Activated naive CD8-positive, alpha-beta T cell treated with anti-CD3 and anti-CD28 coated beads for 36 hours (primary cell): ENCODE measurements at places on chromosomes 3 and 15.
A peak's percentile ranks its signal among the peaks of the same experiment; 100 is the strongest.

DNA sequence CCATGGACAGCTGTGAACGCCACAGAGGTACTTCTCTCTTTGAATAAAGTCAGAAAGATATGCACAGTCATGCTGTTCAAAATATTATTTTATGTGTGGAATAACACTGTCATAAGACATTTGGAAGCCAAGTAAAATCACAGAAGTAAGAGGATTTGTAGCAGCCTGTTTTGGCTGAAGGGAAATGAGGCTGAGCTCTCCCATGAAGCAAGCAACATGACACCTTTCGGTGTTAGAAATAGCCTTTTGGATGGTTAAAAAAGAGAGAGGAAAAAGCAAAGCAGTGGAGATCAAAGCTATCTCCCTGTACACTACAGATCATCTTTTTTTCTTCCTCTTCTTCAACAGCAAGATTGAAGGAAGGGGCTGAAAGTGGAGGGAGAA, 755.3 kb downstream of the ROBO1 start:
- DNase-seq: no peak

- DNase-seq: no peak
These were observed 659.4 kb upstream of the NAALADL2 start for GRCh38 chr3:174199696-174200095.

DNA sequence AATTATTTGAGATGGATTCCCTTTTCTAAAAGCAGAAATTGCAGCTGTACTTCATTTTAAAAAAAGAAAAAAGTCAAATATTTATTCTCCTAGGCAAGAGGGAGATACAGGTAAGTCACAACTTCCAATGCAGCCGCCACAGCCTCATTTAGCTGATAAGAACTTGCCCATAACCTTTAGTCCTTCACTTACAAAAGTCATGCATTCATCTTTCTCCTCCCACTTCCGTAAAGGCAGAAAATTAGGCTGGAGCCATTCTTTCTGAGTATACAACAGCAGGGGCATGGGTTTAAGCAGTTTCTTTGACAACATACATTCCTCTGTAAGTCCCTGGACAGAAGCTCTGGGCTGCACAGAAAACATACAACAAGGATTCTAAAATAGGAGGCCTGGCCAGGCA, 4.3 kb downstream of the SUCLG2 start:
- no peak for DNase-seq

DNA sequence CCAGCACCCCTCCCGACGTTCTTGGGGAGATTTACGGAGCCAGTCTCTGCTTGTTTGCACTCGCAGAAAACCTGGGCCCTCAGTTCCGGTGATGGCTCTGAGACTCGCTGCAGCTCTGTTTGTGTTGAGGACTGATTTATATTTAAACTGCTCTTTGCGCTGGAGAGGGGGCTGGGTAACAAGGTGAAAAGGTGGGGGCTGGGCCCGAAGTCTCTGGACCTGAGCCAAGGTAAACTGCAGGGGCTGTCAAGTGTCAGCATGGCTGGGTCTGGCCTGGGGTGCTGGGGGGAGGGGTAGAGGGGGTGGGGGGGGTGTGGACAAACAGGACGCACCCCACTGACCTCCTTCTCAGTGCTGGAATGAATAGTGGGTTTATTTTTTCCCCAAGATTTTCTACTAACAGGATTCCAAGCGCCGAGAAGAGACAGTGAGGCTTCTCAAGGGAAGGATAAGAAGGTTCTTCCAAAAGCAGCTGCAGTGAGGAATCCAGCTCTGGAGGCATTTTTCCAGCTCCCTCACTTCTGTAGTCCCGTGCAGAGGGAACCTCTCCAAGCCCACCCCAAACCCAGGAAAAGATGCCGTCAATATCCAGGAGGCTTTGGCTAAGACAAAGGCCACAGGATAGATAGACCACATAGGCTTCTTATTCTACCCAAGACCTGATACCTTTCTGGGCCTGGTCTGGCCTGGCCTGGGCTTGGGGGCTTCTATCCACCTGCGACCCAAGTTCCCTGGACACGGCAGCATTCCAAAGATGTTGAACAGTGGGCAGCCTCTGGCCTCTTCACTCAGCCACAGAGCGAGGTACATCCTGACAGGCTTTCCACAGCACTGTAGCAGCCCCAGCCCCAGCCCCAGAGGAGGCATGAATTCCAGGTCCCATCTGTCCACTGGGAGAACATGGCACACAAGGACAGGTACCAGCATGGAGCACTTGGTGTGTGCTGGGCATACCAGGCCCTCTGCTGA, 938 bp upstream of the SLCO2A1 start:
- DNase-seq: no peak

DNA sequence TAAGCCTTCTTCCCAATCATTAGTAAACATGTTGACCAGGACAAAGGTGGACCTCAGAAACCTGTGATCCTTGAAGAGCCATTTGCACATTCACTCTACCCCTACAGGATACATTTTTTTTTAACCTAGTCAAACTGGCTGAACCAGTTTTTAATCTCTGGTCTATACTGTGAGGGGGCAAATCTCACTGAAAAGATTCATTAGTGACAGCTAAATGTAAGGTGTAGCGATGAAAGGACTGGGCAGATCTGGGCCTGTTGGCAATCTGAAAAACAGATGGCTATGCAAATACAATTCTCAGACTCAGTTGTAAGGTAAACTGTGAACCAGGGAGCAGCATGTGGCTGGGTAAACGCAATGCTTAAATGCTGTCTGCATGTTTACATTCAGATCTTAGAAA, 75.6 kb upstream of the SNTN start:
- no peak for DNase-seq

- no peak for DNase-seq
These were observed 39.9 kb downstream of the RAB6B start for GRCh38 chr3:133855772-133856171.

DNA sequence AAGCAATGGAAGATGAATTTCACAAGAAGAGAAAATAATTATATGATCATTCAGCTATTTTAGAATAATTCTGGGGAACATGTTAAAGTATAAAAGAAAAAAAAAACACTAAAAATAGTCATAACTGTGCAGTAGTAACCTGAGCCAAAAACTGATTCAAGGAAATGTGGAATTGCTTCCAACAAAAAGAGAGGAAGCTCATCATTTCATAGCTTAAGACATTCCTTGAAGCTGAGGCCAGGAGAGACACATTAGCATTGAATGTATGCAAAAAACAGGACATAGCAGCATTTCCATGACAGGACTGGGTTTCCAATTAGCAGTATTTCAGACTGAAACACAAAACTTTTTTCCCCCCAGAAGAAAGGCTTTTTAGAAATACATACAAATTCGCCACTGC, 27.7 kb upstream of the LRRN1 start:
- DNase-seq: no peak

DNA sequence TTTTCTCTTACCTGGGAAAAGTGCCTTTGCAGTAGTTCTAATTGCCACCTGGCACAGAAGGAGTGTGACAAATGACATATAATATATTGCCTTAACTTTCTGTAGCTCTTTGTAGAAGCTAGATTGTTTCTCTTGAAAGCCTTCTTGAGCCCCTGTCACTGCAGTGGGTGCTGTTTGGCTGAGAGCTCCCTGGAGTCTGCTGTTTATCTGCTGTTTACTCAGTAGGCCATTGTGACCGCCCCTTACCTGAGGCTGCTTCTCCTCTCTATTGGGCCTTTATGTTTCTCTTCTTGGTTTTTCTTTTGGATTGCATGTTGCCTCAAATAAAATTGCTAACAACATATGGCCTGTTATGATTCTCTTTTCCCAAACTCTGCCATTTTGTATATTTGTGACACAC, 16.7 kb downstream of the MAP2K5 start:
- DNase-seq: no peak

DNA sequence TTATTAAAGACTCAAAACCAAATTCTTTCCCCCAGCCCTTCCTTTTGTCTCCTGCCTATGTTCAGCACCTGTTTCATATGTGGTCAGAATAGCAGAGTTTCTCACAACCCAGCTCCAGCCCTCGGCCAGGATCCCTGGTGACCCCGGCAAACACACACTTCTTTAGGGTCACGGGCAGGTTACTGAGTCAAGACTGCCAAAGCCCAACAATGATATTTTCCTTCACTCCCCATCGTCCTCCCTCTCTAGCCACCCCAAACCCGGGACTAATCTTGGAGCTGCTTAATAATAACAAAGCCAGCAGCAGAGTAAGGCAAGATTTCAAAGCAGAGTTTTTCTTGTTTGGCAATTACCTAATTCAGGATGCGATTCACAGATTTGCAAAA, 25.5 kb downstream of the RARB start:
- no peak for DNase-seq

GRCh38 chr3:176950743-176951142, 246.5 kb downstream of the TBL1XR1 start:
- no peak for DNase-seq

GRCh38 chr3:139281522-139282196, 62.2 kb upstream of the MRPS22 start:
- no peak for DNase-seq

GRCh38 chr3:56825567-56826438, 24.1 kb upstream of the ARHGEF3 start:
- no peak for DNase-seq

GRCh38 chr3:54831112-54831511, 96.7 kb downstream of the LRTM1 start:
- no peak for DNase-seq

GRCh38 chr15:83424101-83424500, 23.0 kb upstream of the SH3GL3 start:
- no peak for DNase-seq

DNA sequence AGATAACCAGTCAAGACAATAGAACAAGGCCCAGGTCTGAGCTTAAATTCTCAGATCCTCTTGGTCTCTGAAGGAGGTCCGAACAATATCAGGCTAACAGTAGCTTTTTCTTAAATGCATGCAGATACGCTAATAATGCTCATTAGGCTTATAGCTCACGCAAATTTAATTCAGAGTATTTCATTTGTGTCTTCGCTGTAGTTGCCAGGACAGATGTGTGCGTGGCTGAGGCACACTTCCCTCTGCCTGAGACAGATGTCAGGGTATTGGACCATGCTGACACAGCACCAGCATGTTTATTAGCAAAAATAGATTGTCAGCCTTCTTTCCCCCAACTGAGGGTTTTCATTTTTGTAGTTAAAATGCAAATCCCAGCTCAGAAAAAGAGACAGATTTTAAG, 102.9 kb upstream of the BFSP2 start:
- no peak for DNase-seq

DNA sequence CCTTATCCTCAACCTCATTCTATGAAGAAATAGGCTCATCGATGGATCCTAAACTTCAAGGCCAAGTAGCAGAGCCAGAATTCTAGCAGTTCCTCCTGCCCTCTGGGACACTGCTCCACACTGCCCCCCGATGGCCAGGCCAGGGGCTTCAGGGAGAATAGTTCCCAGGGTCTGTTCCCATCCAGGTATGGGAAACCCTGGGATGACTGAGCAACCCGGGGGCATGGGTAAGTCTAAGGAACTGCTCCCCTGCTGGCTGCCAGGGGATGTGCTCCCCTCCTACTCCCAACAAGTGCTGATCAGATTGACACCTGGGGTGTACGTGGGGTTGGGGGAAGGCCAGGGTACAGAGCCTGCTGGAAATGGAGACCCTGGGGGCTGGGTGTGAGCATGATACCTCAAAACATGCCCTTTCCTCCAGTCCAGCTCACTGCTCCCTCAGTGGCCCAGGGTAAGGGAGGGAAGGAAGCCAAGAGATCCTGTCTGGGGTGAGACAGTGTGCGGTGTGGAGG, 7.6 kb downstream of the ULK3 start:
- peak; percentile 40 for DNase-seq

DNA sequence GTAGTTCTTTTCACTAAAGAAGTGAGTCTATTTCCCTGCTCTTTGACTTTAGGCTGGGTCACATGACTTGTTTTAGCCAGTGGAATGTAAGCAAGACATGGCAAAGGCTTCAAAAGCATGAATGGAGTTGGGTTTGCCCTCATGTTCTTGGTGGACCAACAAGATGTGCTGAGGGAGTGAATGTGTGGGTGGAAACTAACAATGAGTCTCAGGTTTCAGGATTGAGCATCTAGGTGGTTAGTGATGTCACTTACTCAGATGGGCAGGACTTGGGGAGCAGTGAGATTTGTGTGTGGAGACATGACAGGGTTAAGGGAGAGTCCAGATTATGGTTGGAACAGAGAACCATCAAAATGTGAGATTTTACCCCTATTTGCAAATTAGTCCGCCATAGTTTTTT, 181.4 kb upstream of the UBE2E1 start:
- DNase-seq: no peak

DNA sequence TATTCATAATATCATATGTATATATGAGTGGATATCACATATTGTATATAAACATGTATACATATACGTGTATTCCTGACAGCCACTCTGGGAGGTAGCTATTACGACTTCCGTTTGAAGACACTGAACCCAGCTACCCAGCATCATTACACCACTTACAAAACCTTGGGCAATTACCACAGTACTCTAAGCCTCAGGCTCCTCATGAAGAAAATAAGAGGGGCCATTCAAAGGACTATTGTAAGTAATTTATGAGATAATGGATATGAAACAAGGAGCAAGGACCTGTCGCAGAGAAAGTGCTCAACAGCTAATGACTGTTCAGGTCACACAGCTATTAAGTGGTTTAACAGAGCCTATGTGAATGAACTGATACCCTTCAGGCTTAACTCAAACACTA, 52.4 kb downstream of the KCNMB2 start:
- DNase-seq: no peak

GRCh38 chr3:8470801-8471200, 30.8 kb upstream of the LMCD1 start:
- DNase-seq: no peak

- no peak for DNase-seq
These were observed 217.9 kb downstream of the SATB1 start for GRCh38 chr3:18207226-18207625.

DNA sequence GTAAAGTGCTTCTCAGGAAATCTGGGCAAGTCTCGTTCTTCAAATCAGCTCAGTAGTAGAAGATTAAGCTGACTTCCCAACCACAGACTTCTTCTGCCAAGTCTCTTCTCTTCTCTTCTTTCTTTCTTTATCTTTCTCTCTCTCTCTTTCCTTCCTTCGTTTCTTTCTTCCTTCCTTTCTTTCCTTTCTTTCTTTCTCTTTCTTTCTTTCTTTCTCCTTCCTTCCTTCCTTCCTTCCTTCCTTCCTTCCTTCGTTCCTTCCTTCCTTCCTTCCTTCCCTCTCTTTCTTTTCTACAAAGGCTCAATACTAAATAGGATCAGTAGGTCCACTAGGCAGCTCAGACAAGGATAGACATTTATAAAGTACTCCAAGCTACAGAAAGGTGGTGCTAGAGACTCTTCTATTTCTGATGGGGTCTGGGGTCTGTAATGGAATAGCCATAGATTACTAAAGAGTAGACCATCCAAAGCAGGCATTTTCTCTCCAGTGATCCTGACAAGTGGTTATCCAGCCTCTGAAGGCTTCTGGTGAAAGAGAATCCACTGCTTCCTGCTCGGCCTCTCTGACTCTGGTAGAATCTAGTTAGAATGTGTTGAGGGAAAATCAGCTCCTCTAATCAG, 100.8 kb downstream of the TPRG1 start:
- no peak for DNase-seq

DNA sequence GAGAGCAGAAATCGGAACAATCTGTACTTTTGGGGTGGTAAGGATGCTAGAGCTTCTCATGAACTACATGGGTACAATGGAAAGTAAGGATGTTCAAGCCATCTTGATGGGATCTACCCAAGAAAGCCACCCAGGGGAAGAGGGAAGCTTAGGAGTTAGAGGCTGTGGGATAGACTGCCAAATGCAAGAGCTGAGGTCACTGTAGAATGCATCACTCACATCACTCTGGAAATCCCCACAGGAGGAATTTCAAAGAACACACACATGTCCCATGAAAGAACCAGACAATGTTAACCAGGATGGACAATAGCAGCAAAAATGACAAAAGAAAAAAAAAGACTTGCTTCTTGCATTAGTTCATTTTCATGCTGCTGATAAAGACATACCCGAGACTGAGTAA, 32.8 kb upstream of the UBE2E2 start:
- no peak for DNase-seq
